ENCODE measurements at places on chromosomes 7 and 10.

DNA sequence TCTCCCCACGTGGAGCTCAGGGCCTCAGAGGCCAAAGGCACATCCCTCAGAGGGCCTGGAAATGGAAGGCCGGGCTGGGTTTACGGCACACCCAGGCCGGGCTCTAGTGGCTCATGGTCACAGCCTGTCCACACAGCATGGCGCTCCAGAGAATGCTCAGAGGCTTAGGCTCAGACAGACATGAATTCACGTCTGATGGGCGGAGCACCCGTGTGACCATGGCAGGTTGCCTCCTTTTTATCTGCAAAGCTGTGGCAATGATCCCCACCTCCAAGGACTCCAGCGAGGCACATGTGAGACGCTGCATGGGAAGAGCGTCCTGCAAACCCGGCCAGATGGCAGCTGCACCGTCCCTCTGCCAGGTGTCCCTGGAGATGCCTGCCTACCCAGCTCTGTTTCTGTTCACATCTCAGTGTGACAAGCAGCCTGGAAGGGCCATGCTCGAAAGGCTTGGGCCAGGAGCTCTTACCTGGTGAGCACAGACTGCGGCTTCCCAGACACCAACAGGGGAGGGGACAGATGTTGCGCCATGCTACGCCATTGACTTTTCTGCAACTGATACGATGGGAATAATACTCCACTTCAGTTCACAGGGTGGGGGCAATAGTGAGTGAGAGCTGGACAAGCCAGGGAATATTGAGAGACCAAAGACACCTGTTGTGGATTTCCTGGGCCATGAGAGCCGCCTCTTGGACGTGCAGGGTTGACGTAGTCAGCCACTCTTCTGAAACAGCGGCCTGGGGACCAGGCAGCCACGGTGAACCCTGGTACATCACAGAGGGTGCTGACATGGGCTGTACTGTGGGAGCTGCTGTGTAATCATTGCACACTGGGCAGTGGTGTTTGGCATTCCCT lies 34.4 kb upstream of the FAM20C start:
- no peak for DNase-seq

GRCh38 chr7:84021292-84021908 lies 173.2 kb downstream of the SEMA3A start:
- DNase-seq, result no peak

DNA sequence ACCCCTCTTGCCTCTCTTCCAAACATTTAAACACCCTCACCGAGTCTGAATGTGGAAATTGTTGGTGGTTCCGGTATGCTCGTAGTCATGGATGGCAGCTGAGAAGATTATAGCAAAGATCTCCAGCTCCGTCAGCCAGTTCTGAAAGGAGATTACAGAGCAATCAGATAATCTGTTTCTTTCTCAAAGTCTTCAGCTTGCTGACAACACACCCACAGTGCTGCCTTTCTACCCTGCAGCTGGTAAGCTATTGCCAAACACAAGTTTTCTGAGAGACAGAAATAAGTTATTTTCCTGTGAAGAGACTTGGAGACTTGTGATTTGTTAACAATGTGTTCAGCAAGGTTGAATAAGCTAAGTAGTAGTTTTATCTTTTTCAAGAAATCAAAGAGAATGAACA lies 163.6 kb downstream of the PPP1R17 start:
- DNase-seq, result no peak

GRCh38 chr7:20952916-20953315 lies 166.2 kb upstream of the SP8 start:
- no peak for DNase-seq

DNA sequence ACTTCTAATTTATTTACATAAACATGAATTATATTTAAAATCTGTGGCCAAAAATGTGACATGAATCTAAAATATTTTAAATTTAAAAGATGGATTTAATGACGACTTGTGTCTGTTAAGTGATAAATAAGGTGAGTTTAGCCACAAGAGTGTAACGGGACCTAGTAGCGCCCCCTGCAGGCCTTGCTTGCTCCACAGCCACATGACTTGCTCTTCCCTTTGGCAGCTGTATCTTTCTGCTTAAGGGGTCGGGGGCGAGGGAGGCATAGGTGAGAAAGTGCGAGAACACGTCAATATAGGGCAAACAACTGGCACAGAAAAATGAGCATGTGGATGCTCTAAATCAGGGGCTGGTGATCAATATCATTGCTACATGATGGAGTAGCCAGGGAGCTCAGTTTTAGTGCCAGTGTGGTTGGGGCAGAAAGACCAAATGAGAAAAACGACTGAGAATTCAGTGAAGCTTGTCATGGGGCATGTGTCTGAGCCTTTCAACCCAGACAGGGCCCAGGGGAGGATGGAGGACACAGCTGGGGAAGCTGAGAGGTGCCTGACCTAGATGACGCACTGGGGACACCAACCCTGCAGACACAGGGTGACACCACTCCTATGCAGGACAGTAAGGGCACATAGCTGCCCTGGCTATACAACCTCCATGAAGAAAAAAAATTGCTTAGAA lies 49.8 kb downstream of the PAXIP1 start:
- no peak for DNase-seq

GRCh38 chr10:112956631-112957350 lies 6.7 kb downstream of the TCF7L2 start:
- DNase-seq, result no peak

DNA sequence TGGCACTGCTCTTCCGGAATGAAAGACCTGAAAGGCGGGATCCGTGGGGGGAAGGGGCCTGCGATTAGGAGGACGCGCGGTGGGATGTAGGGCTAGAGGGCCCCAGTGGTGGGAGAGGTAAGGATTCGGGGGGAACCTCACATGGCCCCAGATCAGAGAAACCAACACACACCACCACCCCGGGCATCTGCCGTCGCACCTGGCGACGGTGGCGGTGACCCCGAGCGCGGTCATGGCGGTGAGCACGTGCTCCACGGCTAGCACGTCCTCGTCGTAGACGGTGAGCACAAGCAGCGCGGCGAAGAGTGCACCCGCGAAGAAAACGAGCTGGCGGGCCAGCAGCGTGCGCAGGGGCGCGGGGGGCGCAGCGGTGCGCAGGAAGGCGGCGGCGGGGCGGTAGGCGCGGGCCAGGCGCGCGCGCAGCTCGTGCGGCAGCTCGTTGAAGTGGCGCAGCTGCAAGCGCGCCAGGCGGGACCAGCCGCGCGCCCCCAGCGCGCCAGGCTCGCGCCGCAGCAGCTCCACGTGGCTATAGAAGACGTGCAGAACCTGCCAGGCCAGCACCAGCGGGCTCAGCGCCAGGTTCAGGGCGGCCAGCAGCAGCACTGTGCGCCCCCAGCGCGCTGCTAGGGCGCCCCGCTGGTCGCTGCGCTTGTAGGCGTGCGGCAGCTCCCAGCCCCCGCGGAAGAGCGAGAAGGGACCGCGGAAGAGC lies 5.7 kb downstream of the ATG9B start:
- DNase-seq, result no peak

DNA sequence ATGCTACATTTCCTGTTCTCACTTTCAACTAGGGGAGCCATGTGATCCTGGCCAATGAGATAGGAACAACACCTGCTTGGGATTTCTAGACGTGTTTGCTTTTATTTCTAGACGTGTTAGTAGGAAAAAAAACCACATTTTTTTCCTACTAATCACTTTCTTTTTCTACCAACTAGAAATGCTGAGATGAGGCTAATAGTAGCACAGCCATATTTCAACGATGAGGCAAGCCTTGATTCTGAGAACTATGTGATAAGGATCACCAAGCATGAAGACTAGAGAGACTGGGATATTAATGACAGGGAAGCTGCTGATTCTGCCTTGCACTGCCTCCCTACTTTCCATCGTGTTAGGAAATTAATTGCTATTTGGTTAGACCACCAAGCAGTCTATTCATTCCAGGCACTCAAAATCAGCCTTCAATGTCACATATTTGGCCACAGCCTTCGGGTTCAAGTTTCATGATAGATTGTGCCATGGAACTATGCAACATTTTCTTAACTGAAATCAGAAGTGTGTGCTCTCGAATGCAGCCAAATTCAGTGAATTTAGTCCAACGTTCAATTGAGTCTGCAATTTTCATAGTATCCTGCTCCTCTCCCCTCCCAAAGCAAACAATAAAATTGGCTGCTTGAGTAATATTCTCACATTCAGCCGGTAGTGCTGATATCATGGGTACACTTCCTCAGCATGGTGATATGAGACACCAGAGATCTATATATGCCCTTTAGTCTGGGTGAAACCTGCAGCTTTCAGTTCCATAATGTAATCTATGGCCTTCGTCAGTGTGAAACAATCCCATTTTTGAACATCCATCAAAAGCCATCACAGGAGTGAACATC lies 98.1 kb downstream of the GPR37 start:
- no peak for DNase-seq

DNA sequence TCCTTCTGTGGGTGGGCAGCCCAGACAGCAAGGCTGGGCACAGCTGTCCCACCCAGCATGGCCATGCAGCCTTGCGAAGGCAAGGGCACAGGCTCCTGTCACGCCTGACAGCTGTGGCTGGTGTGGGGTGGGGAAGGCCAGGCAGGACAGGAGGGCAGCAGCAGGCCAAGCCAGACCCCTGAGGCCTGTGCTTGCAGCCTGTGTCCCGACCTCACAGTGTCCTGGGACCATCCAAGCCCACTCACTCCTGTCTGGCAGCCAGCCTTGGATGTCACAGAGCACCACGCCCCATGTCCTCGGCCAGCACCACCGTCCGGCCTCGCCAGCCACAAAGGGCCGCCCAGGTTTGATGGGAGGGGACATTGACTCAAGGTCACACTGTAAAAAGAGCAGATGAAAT lies 85.5 kb upstream of the LRRC4 start:
- DNase-seq, result no peak

DNA sequence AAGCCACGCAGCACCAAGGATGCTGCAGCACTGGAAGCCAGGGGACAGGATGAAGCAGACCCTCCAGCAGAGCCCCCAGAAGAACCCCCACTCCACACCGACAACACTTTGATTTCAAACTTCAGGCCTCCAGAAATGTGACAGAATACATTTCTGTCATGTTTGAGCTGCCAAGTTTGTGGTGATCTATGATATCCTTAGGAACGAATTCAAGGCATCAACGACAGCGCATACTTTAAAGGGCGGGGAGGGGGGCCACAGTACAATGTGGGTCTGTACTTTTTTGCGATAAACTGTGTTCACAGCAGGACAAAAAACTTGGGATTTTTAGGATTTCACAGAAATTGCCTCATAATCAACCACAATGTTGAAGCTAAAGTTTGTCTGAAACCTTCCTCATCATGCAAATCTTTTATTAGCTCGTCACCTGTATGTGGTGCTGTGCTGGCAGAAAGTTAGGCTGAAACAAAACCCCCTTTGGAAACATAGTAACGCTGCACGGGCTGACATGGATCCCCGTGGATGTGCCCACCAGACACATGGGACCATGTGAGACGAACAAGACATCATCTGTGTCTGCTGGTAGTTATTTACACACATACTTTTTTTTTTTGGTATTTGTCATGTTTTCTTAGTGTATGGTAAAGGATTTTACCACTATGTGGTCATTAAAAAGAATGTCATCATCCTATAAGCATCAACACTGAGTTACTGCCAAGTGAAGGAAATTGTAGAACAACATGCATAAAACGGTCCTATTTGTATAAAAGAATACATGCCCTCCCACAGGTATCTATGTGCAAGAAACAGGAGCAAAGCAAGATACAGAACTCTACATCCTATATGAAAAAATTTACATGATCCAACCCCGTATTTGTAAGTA lies 113.3 kb upstream of the AFAP1L2 start:
- no peak for DNase-seq

GRCh38 chr7:34078864-34079263 lies 173.5 kb downstream of the BMPER start:
- no peak for DNase-seq

DNA sequence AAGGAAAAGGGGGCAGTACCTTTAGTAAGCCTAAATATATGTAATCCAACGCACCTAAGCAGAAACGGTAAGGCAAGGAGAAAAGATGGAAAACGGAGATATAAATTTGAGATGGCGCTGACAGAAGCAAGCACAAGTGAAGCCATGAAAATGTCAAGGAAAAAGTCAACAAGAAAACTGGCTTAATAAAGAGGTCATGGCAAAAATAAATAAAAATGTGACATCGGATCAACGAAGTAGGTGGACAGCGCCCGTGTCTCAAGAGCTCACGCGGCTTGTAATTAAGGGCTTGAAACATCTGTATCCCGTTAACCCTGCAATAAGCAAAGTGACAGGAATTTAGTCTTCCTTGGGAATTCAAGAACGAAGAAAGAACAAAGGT lies 611 bp downstream of the NDUFA5 start:
- DNase-seq, result no peak

- DNase-seq, result no peak
These were observed 8.5 kb upstream of the LRMDA start for GRCh38 chr10:75422913-75423312.

GRCh38 chr10:77104459-77104980 lies 533.1 kb downstream of the KCNMA1 start:
- DNase-seq, result no peak

GRCh38 chr7:35781200-35781701 lies 19.6 kb upstream of the SEPTIN7 start:
- DNase-seq, result no peak

GRCh38 chr7:57529931-57530330 lies 80.0 kb downstream of the ZNF716 start:
- no peak for DNase-seq
